ENCODE measurements at places on chromosomes 2 and 18.

DNA sequence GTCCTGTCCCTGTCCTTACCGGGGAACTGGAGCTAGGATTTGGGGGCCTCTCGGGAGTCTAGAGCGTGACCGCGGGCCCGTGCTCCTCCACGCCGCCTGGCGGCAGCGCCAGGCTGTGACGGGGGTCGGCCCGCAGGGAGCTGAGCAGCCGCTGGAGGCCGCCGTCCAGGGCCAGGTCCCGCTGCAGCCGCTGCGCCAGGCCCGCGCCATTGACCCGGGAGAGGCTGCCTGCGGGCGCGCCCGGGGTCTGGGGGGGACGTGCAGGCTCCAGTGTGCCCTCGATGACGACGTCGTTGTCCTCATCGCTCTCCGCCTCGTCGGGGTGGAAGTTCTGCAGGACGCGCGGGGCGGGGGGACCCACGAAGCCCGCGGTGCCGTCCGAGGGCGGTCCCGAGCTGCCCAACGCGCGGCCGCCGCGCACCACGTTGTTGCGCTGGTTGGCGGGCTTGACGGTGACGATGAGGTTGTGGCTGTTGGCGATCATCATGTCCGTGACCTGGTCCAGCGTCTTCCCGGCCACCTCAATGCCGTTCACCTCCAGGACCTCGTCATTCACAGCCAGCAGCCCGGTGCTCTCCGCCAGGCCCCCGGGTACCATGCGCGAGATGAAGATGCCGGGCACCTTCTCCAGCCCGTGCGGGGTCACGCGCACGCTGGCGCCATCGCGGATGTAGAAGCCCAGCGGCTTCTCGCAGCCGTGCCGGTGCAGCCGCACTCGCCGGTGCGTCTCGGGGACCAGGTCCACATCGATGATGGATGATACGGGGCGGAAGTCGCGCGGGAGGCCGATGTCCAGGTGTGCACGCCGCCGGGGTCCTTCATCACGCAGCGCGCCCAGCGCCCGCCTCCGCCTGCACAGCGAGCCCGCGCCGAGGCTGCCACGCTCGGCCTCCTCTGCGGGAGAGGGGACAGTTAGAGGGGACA, 50.9 kb downstream of the ADNP2 start:
- no peak for DNase-seq

GRCh38 chr2:30847841-30848240, 40.6 kb upstream of the CAPN13 start:
- DNase-seq, result no peak

GRCh38 chr2:9405636-9406035, 17.7 kb downstream of the ITGB1BP1 start:
- DNase-seq, result no peak

- no peak for DNase-seq
These were observed 449.1 kb downstream of the TGIF1 start for GRCh38 chr18:3898861-3899613.

GRCh38 chr2:215571689-215572088, 135.8 kb upstream of the FN1 start:
- DNase-seq, result no peak

GRCh38 chr18:58566556-58567292, 62.2 kb downstream of the ALPK2 start:
- DNase-seq, result no peak

DNA sequence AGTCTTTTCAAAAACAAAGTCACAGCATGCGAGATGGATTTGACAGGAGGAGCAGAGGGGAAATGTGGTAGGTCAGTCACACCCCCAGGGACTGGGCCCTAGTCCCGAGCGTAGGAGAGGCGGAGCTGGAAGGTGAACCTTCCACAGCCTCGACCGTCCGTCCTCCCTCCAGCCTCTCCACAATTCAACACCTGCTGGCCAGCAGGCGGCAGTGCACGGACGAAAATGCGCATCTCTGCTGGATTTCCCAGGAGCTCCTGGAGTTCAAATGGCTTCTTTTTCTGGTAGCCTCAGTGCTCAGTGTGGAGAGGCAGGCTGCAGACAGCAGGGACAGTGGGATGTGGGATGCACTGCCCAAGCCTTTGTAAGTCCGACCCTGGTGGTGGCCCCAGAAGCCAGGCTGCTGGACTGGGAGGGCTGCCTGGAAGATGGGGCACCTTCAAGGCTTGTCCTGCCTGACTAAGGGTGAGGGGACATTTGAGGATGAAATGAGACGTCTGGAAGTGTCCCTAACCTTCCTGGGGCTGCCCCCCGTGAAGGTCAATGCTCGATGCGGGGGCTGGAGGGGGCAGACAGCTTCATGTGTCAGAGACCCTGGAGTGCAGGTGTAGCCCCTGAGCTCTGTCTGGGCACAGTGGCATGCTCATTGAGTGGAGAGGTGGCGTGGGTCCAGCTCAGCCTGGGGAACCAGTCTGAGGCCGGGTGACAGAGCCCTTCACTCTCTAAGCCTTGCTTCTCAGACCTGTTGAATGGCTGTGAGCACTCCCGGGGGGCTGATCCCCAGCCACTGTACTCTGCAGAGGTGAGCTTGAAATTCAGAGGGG, 189.5 kb downstream of the TFCP2L1 start:
- no peak for DNase-seq

GRCh38 chr18:7696780-7697179, 129.7 kb downstream of the PTPRM start:
- DNase-seq, result no peak

GRCh38 chr2:64655018-64655664, 1.4 kb upstream of the SERTAD2 start:
- no peak for DNase-seq

DNA sequence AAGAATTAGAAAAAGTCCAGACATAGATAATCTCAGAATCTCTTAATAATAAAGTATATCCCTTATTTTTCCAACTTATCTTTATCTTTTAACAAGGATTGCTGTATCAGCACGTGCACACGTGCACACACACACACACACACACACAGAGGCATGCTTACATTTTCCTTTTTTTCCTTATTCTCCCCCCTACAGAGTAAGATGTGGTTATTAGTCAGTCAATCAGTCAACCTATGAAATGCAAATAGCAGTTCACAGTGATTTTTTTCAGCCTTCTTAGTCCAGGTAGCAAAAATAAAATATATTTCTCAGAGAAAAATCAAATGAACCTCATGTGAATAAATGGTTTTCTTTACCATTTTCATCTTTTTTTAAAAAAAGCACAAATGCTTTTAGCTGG, 506.2 kb upstream of the SLC39A10 start:
- DNase-seq, result no peak

DNA sequence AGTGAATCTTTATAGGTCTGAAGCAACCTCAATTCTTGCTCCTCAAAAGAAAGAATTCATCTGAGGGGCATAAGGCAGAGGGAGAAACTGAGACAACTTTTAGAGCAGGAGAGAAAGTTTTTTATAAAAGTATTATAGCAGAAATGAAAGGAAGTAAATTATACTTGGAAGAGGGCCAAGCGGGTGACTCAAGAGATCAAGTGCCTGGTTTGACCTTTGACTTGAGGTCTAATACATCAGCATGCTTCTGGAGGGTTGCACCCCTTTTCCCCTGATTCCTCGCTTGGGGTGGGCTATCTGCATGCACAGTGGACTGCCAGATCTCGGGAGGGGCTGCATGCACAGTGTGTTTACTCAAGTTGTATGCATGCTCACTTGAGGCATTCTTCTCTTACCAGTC, 268.5 kb upstream of the LRATD1 start:
- no peak for DNase-seq

DNA sequence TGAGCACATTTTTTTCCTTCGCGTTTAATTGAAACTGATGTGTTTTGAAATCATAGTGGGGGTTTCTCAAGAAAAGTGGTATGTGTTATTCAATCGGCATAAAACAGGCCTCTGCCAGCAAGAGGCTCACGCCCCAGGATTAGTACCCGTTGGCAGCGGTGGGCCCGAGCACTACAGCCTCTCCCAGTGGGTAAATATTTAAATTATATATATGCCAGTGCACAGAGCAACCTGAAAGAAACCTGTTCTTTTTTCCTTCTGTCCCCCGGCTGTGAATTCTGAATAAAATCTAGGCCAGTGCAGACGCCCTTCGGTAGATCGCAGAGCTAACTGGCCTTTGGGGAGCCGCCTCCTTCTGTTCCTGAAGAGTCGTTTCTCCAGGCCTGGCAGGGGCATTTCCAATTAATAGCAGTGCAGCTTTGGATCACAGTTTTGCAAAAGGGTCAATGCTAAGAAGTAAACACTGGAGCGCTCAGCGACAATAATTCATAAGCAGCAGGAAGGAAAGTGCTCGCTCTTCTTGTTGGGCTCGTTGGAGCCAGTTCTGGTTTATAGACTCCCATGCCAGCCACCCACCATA, 202.8 kb upstream of the SALL3 start:
- no peak for DNase-seq

GRCh38 chr2:237590272-237591140, at the start of gene RAB17:
RAB17 (minus strand) TSS chr2:237590734; CDS start chr2:237586154, 4,580 bp downstream.
- no peak for DNase-seq

DNA sequence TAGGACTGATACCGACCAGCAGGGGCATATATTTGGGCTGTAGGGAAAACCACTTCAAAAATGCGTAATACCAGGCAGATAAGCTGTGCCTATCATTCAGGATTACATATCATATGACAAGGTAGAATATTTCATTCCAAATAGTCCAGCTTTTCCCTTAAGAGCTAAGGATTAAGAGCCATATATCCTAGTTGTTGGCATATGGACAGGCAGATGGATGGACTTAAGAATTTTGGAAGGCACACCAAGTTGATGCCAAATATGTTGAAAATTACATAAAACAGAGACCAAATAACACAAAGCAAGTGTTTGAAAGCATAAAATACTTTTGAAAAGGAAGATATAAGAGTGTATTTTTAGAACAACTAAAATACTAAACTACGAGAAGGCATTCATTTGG, 52.1 kb downstream of the LRRTM4 start:
- no peak for DNase-seq

- no peak for DNase-seq
These were observed 82.3 kb downstream of the PXDN start for GRCh38 chr2:1661891-1662605.

DNA sequence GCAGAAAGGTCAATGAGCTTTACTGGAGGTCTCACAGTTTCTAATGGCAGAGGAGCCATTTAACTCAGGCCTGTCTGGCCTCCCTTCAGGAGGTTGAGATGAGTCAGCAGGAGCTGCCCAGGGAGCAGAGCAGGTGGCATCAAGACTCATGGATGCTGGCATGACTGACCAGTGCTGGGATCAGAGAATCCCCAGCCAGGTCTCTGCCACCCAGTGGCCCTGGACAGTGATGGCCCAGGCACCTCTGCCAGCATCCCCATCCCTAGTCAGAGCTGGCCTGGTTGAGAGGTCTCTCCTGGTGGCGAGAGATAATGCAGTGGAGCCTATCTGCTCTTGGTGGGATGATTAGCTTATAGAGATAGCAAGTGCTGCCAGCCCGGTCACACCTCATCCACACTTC, 43.1 kb downstream of the GYPC start:
- DNase-seq, result no peak

GRCh38 chr2:95314964-95315611, 17.9 kb downstream of the KCNIP3 start:
- no peak for DNase-seq

- DNase-seq, result no peak
These were observed 367.5 kb upstream of the RAB12 start for GRCh38 chr18:8241731-8242130.

- DNase-seq, result no peak
These were observed 66.5 kb downstream of the CLHC1 start for GRCh38 chr2:55165626-55166025.

DNA sequence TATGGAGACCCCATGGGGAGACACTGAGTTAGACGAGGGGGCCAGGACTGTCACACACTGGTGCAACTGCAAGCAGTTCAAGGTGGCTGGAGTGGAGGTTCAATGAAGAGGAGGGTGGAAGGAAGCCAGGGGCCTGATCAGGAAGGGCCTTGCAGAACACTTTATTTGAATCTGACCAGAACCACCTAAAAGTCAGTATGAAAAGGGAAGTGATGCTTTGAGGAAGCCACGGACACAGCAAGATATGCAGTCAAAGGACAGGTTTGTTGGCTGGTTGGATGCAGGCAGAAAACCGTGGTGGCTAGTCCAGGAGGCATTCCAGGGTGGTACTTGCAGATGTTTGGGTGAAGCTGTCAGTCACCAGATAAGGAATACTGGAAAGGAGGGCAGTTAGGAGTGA, 3.5 kb upstream of the FAM124B start:
- DNase-seq, result no peak

DNA sequence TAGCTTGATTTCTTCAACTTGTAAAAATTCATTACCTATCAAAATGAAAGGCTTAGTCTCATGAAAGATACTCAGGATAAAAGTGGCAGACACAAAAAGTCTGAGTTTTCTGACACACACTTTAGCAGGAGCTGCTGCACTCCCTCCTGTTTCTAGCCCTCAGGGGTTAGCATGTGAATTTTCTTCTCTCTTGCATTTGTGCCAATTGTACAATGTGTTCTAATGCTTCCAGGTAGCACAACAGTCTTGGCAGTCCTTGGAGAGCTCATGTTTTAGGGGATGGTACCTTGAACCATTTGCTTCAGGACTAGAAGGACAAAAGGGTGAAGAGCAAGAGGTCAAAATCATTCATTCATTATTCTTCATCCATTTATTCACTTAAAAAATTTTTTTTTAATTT, 316.8 kb downstream of the AFF3 start:
- no peak for DNase-seq

GRCh38 chr2:222058819-222059445, 239.9 kb downstream of the PAX3 start:
- no peak for DNase-seq

GRCh38 chr2:238242731-238243495, 3.1 kb upstream of the HES6 start:
- DNase-seq, result no peak

- no peak for DNase-seq
These were observed 4.4 kb downstream of the ACTR2 start for GRCh38 chr2:65231892-65232477.

GRCh38 chr2:203654826-203655225, 51.6 kb upstream of the CD28 start:
- DNase-seq, result no peak

DNA sequence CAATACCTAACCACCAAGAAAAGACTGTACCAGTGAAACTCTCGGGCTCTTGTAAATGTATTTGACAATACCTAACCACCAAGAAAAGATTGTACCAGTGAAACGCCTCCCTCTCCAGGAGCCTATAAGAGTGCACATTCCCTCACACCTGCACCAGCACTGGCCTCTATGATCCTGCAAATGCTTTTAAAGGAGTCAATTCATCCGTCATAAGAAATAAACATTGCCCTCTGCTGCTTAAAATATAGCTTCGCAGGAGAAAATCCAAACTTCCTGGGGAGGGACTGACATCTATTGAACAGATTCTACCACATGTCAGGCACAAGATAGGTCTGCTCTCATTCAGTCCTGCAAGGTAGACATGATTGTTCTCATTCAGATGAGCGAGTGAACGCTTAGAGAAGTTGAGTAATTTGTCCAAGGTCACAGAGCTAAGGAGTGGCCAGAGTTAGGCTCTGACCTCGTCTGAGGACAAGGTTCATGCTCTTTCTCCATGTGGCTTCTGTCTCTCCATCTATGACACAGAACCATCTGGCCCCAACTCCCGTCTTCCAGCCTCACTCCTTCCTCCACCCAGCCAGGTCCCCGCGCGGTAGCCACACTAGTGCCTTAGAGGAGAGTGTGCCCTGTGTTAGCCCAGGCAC, 38.7 kb downstream of the MCFD2 start:
- DNase-seq, result no peak
